ENCODE measurements at places on chromosomes 1 and 21. TPM values are rescaled to one million over a fixed set of nuclear protein-coding genes. Genes with fewer than 3 reads are reported as not detected.

- H3K27me3 ChIP-seq, result no peaks in the 10 kb centered on the region
- H3K36me3 ChIP-seq, result no peaks in the 10 kb centered on the region
- no peak for DNase-seq
- H3K27ac ChIP-seq, result no peak overlapping the region
- H3K4me1 ChIP-seq, result peaks cover 7% of the 10 kb centered on the region
- no peak overlapping the region for H3K4me3 ChIP-seq
Measured at GRCh38 chr1:39822146-39822545, 33.5 kb upstream of the BMP8B start.

DNA sequence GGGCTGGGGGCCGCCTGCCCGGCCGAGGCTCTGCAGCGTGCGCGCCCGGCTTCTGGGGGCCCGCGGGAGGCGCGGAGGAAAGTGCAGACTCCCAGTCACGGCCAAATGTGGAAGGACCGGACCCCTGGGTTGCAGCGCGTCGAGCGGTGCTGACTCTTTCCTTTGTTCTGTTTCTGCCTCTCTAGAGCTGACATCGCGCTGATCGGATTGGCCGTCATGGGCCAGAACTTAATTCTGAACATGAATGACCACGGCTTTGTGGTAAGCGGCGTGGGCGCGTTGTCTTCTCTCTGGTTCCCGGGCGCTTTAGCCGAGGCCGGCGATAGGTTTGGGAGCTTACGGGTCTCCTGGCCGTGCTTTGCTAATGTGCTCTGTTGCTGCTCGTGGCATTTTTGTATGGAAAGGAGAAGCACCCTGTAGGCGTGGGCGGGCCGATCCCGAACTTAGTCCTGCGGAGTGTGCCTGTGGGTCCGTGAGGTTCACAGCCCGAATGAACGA lies 629 bp downstream of the PGD start:
- H3K27ac ChIP-seq, result peak overlapping the region; percentile 76
- H3K4me3 ChIP-seq, result peak overlapping the region; percentile 94

IL19 gene
- not detected for total RNA-seq

DNA sequence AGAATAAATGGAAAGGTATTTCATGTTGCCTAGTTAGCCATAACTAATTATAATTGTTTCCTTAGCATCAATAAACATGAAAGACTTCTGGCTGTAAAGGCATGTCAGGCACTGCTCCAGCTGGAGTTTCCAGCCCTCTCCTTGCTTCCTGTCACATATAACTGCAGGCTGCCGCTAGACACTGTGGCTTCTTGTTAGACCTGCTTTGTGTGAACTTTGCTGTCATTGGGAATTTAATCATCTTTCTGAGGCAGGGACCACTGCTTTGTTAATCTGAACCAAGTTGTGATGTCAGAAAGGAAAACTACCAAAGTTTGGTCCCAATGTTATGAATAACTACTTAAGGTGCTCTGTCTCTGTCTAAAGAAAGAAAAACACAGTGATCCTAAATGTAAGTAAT lies 90.3 kb upstream of the DUSP10 start:
- no peaks in the 10 kb centered on the region for H3K36me3 ChIP-seq
- no peak overlapping the region for H3K4me3 ChIP-seq
- H3K27me3 ChIP-seq, result no peaks in the 10 kb centered on the region
- no peak overlapping the region for H3K27ac ChIP-seq

- peaks cover 34% of the 10 kb centered on the region for H3K4me1 ChIP-seq
- H3K4me3 ChIP-seq, result no peak overlapping the region
- DNase-seq, result no peak
- no peak overlapping the region for H3K27ac ChIP-seq
Measured at GRCh38 chr1:8870103-8870502, 8.4 kb downstream of the ENO1 start.

CSTB gene
- total RNA-seq, result 46.0 TPM
